ENCODE measurements at places on chromosomes 2 and 18. TPM values are rescaled to one million over a fixed set of nuclear protein-coding genes. Genes with fewer than 3 reads are reported as not detected.

Gene RAPGEF4
- 1.1 TPM for total RNA-seq

Gene ABHD1
- total RNA-seq, result not detected

Gene CDH2
- total RNA-seq, result 0.25 TPM

Gene SH3RF3
- total RNA-seq, result 0.14 TPM

Gene EFHD1
- total RNA-seq, result not detected

Gene OR6B2
- not detected for total RNA-seq

Gene RAPH1
- total RNA-seq, result 12.3 TPM

Gene LYPD6
- 8.2 TPM for total RNA-seq

Gene VSNL1
- total RNA-seq, result 5.3 TPM

Gene PDE11A
- 0.20 TPM for total RNA-seq

Gene CHPF
- 93.1 TPM for total RNA-seq

Gene MLPH
- 0.63 TPM for total RNA-seq

Gene AQP12A
- not detected for total RNA-seq

Gene CHRNA1
- total RNA-seq, result not detected

Gene DSG2
- 144 TPM for total RNA-seq

Gene NXPH2
- not detected for total RNA-seq

Gene DNER
- total RNA-seq, result 5.5 TPM

Gene MATN3
- total RNA-seq, result 4.3 TPM

Gene COL6A3
- total RNA-seq, result 0.03 TPM

Gene GNAL
- total RNA-seq, result 4.4 TPM

Gene DAW1
- 0.39 TPM for total RNA-seq

Gene TSHZ1
- 8.2 TPM for total RNA-seq

Gene DOK6
- not detected for total RNA-seq

Gene G6PC2
- not detected for total RNA-seq

Gene POMC
- total RNA-seq, result 0.39 TPM

Gene GPAT2
- 2.8 TPM for total RNA-seq

Gene POTEC
- not detected for total RNA-seq

Gene GAD1
- 1.4 TPM for total RNA-seq

Gene TAF4B
- 5.6 TPM for total RNA-seq

Gene SPATA3
- total RNA-seq, result not detected

Gene RNF152
- 14.4 TPM for total RNA-seq
